Upper lobe of left lung (tissue), 6 donors: ENCODE measurements at places on chromosomes 1 and 21. TPM values are rescaled to one million over a fixed set of nuclear protein-coding genes. Genes with fewer than 3 reads are reported as not detected.

The CFHR3 gene
- total RNA-seq: 0.61 TPM

The GUCA2B gene
- not detected for total RNA-seq

The OLFML2B gene
- total RNA-seq: 5.1 TPM

The SIKE1 gene
- 31.4 TPM for total RNA-seq

The EVA1C gene
- total RNA-seq: 71.7 TPM

DNA sequence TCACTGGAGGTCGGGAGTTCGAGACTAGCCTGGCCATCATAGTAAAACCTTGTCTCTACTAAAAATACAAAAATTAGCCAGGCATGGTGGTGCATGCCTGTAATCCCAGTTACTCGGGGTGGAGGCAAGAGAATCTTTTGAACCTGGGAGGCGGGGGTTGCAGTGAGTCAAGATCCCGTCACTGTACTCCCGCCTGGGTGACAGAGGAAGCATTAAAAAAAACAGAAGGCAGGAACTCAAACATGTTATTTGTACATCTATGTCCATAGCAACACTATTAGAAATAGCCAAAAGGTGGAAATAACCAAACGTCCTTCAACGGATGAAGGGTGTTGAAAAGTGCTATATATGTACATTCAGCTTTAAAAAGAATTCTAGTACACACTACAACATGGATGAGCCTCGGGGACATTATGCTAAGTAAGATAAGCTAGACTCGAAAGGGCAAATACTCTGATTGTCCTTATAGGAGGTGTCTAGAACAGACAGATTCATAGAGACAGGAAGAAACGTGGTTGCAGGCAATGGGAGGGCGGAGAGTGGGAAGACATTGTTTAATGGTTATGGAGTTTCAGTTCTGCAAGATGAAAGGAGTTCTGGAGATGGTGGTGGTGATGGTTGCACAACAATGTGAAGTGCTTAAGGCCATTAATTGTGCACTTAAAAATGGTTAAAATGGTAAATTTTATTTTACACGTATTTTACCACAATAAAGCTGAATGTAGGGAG is 19.2 kb downstream of the NLRP3 start:
- H3K36me3 ChIP-seq: no peaks in the 10 kb centered on the region
- H3K27me3 ChIP-seq: no peaks in the 10 kb centered on the region
- no peak overlapping the region for H3K4me3 ChIP-seq
- no peak overlapping the region for H3K27ac ChIP-seq
- DNase-seq: peak; percentile 15

DNA sequence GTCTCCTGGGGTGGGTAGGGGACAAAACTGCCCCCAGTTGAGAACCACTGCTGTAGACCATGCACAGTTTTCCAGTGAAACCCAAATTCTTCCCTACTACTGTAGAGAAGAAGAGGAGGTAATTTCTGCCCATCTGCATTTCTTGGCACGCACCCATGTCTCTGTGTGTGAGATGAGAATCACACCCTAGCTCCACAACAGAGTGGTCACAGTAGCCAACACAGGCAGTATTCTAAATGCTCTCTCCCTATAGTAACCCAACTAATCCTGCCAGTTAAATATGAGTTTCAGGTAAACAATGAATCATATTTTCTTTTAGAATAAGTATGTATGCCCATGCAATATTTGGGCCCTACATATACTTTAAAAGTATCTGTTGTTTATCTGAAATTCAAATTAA is 1.2 kb upstream of the CAPN2 start:
- no peak for DNase-seq
- H3K27me3 ChIP-seq: no peaks in the 10 kb centered on the region
- H3K27ac ChIP-seq: no peak overlapping the region
- H3K36me3 ChIP-seq: no peaks in the 10 kb centered on the region

- H3K4me3 ChIP-seq: no peak overlapping the region
- no peak overlapping the region for H3K27ac ChIP-seq
- no peaks in the 10 kb centered on the region for H3K27me3 ChIP-seq
- peaks cover 11% of the 10 kb centered on the region for H3K4me1 ChIP-seq
- H3K36me3 ChIP-seq: no peaks in the 10 kb centered on the region
Measured at GRCh38 chr1:19009126-19009881, 52.8 kb upstream of the IFFO2 start.

DNA sequence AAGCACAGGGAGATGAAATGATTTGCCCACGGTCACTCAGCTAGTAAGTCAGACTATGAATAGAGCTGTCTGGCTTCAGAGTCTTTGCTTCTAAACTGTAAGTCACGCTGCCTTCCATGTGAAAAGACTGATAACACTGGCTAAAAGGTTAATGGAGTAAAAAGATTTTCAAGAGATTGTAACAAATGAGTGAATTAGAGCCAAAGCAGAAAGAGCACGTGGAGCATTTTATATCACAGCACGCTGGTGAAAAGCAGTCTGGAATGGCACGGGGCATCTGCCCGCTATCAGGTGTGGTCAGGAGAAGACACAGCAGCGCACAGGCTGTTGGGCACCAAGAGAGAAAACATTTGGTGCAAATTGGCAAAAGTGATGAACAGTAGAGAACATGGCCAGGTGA is 144.8 kb upstream of the GALNT2 start:
- no peaks in the 10 kb centered on the region for H3K4me1 ChIP-seq
- no peak for DNase-seq
- no peak overlapping the region for H3K27ac ChIP-seq
- no peak overlapping the region for H3K4me3 ChIP-seq

DNA sequence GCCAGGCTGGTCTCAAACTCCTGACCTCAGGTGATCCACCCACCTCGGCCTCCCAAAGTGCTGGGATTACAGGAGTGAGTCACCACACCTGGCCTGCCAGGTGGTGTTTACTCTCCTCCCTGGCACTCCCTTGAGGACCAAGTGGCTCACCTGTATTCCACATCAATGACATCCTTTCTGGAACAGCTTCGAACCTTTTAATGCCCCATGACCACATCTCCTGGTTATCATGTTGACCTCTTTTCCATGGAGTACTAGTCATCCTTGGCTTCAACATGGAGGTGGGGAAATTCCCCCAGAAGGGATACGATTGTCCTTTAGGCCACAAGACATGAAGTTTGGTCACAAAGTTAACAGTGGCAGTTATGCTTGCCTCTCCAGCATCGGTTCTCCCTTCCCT is 66.9 kb downstream of the CDC7 start:
- DNase-seq: no peak
- no peak overlapping the region for H3K4me3 ChIP-seq
- no peaks in the 10 kb centered on the region for H3K27me3 ChIP-seq
- peaks cover 17% of the 10 kb centered on the region for H3K4me1 ChIP-seq
- no peak overlapping the region for H3K27ac ChIP-seq

DNA sequence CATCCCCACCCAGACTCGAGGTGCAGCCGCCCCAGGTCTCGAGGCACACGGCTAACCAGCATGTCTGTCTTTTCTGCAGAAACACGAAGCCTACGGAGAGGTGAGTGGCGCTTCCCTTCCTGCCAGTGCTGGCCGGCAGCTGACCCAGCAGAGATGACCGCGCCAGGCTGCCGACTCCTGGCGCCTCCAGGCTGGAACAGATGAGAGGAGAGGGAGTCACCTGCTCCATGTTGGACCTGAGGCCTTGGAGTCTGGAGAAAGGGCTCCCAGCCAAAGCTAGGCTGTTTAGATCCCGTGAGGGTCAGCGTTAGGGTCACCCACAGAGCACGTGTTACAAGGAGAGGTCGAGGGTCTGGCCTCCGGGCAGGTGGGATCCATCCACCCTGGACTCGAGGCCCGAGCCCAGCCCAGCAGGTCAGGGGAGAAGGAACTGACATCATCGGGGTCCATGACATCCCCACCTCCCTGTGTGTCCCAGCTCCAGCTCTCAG is 14.9 kb downstream of the COL6A2 start:
- no peaks in the 10 kb centered on the region for H3K36me3 ChIP-seq
- H3K27ac ChIP-seq: no peak overlapping the region

DNA sequence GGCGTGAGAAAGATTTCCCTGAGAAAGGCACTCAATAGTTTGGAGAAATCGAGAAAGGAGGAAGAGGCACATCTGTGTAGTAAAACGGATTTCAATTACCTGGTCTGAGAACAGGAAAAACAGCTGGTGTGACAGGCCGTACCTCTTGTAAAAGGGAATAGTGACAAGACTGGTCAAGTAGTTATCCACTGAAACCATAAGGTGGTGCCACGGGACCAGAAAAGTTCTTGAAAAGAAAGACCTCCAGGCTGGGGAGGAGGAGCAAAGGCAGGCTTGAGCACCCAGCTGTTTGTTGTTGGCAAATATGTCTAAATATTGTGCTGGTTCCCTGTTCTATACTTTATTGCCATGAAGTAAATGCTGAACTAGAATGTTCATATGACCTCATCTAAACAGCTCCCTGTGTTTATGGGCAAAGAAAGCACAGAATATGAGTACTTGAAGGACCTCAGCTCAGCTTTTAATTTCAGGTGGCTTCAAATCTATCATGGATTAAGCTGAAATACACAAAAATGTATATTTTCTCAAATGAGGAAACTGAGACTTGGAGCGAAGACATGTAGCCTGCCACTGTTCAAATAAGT is 4.0 kb downstream of the HAO2 start:
- DNase-seq: no peak
- H3K36me3 ChIP-seq: no peaks in the 10 kb centered on the region
- H3K27ac ChIP-seq: no peak overlapping the region

DNA sequence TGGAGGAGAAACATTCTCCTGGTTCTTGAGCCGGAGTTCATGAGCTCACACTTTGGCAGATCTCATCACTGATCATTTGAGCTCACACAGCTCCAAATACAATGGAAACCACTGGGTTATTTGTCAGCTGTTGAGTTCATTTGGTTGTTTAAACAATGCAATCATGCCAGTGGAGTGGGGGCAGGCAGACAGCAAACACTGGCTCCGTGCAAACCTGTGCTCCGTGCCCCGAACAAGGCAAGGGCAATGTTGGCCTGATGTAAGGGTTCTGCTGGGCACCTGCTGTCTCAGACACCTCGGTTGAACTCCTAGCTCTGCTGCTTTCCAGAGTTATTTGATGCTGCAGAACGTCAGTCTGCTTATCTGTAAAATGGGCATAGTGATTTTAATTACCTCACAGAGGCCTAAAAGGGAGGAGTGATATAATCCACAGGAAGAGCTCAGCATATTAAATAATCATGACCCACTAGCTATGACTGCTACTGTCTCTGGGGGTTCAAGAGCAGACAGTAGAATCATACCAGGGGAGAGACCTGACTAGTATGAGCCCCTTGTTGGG is 20.0 kb upstream of the CLIC6 start:
- H3K27me3 ChIP-seq: no peaks in the 10 kb centered on the region
- no peaks in the 10 kb centered on the region for H3K4me1 ChIP-seq
- H3K36me3 ChIP-seq: no peaks in the 10 kb centered on the region
- no peak overlapping the region for H3K27ac ChIP-seq
